ENCODE measurements at places on chromosomes 6 and 20.

GRCh38 chr6:33073431-33073871 is at the start of gene HLA-DPA1:
Gene HLA-DPA1 (minus strand): TSS chr6:33073649.
- peak; percentile 13 for DNase-seq

DNA sequence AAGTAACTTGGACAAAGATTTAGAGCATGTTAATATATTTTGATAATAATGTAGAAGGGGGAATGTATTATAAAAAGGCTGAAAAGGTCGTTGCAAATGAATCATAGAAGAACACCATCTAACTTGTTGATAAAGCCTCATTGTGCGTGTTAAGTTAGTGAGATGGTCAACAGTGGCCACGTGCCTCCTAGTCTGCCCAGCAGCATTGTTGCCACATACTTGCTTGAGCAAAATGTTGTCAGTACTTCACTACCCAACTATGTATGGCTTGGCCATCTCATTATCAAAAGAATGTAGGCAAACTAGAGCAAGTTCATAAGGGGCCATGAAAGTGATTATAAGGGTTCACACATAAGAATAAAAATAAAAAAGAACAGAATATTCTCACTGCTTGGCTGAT is 84.6 kb downstream of the PHACTR1 start:
- no peak for DNase-seq

GRCh38 chr6:25995507-25995906 is 32.9 kb downstream of the TRIM38 start:
- DNase-seq = no peak

DNA sequence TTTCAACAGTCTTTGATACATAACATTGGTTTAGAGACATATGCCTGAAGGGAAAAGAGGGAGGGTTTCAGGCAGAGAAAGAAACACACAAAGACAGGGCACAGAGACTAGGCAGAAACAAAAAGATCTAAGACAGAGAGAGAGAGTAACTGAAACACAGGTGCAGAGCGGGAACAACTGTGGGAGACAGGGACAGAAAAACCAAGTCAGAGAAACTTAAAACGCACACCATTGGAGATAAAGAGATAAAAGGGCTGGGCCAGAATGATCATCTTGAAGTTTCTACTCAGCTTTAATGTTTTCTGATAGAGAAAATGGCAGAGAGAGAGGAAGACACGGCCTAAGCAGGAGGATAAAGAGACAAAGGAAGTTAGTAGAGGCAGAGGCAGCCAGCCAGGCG is 11.8 kb downstream of the UNC5CL start:
- DNase-seq = no peak

DNA sequence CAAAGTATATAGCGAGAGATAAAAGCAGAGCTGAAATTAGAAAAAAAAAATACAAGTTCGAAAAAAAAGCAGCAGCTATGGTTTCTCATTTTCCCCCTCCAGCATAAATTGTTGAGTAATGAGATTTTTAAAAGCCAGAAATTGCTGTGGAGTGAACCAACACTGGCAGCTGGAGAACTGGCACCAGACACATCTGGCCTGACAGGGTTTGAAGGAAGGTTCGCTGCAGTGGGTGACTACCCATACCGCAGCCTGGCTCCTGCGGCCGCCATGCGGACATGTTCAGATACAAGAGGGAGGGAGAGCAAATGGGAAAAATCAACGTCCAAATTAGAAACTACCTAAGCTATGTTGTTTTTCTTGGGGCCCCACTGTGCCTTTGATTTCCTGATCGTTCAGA is 3.3 kb downstream of the APCDD1L start:
- no peak for DNase-seq

DNA sequence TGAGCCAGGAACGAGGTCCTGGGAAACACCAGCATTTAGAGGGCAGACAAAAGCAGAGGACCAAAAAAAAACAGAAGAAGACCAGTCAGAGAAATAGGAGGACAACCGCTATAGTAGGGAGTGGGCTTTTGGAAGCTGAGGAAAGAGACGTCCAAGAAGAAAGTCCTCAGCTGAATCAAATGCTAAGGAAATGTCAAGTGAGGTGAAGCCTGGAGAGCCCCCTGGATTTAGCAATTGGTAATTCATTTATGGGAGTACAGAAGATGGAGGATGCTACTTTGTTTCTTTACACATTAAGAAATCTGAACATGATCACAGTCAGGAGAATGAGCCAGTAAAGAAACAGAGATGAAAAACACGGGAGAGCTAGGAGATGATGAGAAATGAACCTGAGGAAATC is 41.1 kb downstream of the LRP11 start:
- no peak for DNase-seq

- no peak for DNase-seq
These were observed 38.9 kb upstream of the THBS2 start for GRCh38 chr6:169292338-169293124.

GRCh38 chr6:47343600-47343999 is 33.9 kb upstream of the TNFRSF21 start:
- DNase-seq = no peak

DNA sequence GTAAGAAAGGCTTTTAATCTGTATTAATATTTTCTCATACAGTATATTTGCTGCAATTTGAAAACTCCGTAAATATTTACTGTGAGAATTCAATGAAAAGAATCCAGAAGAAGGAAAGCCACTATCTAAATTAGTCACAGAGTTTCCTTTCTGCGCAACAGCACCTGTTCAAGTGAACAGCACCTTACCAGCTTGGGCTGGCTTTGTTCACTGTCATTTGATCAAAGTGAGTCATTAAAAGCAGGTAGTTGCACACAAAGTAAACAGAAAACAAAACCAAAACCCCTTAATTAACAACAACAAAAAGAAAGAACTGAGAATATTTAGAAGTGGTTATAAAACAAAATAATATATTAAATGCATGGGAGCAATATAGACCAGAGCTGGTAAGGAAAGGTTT is 12.8 kb downstream of the SMLR1 start:
- no peak for DNase-seq

- DNase-seq = no peak
These were observed 101.0 kb downstream of the CENPW start for GRCh38 chr6:126440923-126441322.

- no peak for DNase-seq
These were observed 118.3 kb upstream of the ECI2 start for GRCh38 chr6:4253604-4254231.
